ENCODE measurements at places on chromosomes 3 and 15. TPM values are rescaled to one million over a fixed set of nuclear protein-coding genes. Genes with fewer than 3 reads are reported as not detected.

Gene NAALADL2
- 76.0 TPM for total RNA-seq

Gene SPATA12
- not detected for total RNA-seq

Gene FMN1
- 5.3 TPM for total RNA-seq

Gene QTRT2
- 26.2 TPM for total RNA-seq

Gene CKMT1B
- 4.3 TPM for total RNA-seq

Gene SAMD7
- not detected for total RNA-seq

Gene FSD2
- total RNA-seq, result 58.6 TPM

Gene TMEM212
- not detected for total RNA-seq

Gene IL5RA
- 0.31 TPM for total RNA-seq

Data from tongue (tissue), 3 donors.